Stimulated activated CD4-positive, alpha-beta T cell treated with anti-CD3 and anti-CD28 coated beads, Interleukin-1b, Interleukin-23, amount 100 ng/mL, for 1 hour (primary cell): ENCODE measurements at places on chromosomes 4 and X.
A peak's percentile ranks its signal among the peaks of the same experiment; 100 is the strongest.

- no peak for DNase-seq
Measured at GRCh38 chrX:68234171-68234910, 199.0 kb downstream of the OPHN1 start.

GRCh38 chr4:88609387-88609786 is 17.1 kb downstream of the HERC3 start:
- DNase-seq: no peak

GRCh38 chr4:185764876-185765275 is 47.1 kb downstream of the SORBS2 start:
- no peak for DNase-seq

- DNase-seq: no peak
Measured at GRCh38 chr4:59537246-59537886, 1662.8 kb upstream of the ADGRL3 start.

DNA sequence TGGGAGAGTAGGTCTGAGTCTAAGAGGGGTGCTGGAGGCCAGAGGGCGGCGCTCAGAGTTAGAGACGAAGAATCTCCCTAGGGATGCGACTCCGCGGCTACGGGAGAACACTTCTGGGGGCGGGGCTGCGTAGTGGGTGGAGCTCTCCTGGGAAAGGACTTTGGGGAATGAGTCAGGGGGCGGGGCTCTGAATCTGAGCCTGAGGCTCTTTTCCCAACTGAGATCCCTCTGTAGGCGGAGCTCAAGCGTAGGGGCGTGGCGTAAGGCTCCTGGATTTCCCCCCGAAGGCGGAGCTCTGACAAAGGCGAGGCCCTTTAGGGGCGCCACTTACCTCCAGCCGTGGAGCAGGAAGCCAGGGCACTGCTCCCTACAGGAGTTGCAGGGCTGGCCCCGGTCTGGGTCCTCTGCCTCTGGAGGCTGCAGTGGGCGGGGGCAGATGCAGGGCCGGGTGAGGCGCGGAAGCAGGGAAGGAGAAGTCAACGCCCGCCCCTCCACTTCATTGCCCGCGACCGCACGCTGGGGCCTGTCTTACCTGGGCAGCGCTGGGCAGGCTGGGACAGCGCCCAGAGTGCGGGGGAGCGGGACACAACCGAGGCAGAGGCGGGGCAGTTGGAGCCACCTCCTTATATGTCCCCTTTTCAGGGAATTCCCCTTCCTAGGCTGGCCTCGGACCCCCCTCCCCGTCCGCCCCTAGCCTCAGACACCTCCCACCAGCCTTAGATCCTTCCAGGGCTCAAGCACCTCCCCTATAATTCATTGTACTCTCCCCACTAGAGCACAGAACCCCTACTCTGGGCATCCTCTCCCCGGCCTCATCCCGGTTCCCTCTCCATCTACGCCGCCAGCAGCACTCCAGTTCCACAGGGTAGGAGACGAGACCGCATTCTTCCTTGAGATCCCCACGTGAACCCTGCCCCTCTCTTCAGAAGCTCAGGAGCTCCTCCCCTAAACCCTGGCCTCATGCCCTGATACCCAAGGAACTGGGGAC is 1.6 kb downstream of the PRICKLE3 start:
- no peak for DNase-seq

DNA sequence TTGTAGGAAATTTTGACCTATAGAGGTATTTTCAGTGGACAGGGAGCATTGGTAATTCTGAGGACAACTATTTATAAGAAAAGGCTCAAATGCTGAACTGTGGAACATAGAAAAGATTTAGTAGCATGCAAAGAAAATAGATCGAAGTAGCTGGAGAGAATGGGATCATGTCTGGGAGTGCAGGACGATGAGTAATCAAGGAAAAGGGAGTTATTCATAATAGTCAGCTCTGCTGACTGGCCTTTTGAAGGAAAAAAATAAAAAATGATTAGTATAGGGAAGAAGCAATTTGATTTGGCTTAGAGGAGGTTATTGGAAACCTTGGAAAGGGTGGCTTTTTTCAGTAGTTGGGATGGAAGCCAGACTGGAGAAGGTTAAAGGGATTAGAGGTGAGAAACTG is 22.9 kb upstream of the ANK2 start:
- no peak for DNase-seq

- no peak for DNase-seq
Measured at GRCh38 chrX:145190801-145191389, 56.4 kb upstream of the SPANXN1 start.

DNA sequence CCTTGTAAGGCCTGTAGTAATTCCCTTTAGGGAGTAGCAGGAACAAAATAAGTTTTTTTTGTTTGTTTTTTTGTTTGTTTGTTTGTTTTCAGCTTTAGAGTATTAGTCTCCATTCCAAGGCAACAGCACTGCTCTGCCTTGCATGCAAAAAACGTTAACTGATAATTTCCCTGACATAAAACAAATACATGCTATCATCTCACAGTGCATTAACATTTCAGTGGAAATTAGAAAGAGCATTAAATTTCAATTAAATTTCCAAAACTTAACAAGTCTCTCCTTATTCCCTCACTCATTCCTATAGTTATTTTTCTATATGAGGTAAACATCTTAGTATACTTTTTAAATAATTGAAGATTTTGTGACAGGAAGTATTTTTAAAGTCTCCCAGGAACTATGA is 378.4 kb upstream of the PCDH7 start:
- no peak for DNase-seq

DNA sequence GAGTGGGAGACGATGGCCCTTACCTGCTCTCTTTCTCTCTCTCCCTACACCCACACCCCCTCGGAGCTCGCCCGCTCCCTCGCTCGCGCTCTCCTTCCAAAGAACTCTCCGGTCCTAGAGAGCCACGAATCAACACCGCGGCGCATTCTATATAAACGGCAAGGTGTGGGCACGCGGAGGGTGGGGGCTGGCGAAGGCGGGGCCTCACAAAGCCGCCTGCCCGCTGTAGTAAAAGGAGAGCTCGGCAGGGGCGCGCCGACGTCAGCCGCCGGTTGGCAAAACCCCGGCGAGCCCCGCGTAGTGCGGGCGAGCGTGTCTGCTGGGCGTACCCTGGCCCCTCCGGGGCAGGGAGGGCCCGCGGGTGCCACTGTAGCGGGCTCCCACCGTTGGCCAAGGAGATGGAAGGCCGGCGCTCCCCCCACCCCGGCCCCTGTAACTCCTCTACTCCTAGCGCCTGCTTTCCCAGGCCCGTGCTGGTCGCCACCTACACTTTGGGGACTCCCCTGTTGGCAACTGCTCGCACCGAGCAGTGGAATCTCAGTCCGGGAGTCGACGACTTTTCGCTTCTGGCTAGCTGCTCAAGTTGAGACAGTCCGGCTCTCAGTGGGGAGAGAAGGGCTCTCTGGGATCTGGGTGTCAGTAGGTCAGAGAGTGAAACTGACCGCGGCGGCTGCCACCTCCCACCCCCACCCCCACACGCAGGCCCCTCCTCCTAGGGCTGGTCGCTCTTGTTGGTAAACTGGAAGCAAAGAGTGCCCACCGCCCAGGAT is 325.5 kb upstream of the F9 start:
- DNase-seq: no peak

GRCh38 chr4:40261231-40262076 is 64.6 kb downstream of the RHOH start:
- DNase-seq: no peak

- no peak for DNase-seq
Measured at GRCh38 chr4:95548738-95549245, at the start of gene UNC5C. TSS of gene UNC5C (minus strand) at chr4:95548973.

- DNase-seq: no peak
Measured at GRCh38 chr4:175622887-175623286, 189.2 kb downstream of the GPM6A start.

DNA sequence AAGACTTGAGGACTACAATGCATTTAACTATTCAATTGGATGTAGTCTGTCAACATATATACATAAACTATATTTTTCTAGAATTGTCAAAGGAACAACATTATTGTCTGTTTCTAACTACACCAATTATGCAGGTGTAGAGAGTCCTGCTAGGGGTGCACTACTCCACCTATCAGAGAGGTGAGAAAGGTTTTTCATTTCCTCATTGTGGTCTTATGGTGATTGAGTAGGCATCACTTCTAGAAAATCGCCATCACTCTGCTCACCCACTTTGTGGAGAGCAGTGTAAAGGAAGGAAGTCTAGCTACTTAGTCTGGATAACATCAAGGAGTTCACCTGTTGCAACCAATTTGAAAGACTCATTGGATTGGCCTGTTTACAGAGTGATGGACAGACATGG is 4.4 kb upstream of the ADH1C start:
- no peak for DNase-seq

DNA sequence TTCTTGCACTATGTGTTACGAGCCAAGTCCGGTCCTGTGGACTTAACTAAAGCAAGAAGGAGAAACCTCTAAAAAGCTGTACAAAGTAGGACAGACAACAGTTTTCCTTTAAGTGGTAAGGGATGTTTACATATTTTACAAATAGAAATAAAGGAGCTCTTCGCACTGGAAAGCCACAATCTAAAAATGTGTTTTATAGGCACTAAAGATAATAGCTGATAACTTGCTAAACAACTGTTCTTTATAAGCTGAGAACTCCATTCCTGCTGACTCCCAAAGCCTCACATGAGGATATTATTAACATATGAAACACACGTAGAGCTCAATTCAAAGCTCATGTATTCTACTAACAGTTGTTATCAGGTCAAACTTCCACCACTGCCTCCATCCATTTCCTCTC is 519.9 kb downstream of the INPP4B start:
- DNase-seq: no peak

DNA sequence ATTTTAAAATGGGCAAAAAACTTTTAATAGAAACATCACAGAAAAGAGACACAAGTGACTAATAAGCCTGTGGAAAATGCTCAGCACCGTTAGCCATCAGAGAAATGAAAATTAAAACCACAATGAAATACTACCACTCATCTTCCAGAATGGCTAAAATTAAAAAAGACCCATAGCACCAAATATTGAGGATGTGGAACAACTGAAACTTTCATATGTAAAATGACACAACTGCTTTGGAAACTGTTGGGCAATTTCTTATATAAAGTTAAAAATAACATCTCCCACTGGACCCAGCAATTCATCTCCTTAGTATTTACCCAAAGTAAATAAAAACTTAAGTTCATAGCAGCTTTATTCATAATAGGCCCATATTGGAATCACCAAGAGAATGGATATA is 94.2 kb downstream of the TENM3 start:
- no peak for DNase-seq

- peak; percentile 41 for DNase-seq
Measured at GRCh38 chrX:153926858-153927671, 1.0 kb upstream of the ARHGAP4 start.
